Psoas muscle (tissue), 8 donors: ENCODE measurements at places on chromosomes 7 and 10.

DNA sequence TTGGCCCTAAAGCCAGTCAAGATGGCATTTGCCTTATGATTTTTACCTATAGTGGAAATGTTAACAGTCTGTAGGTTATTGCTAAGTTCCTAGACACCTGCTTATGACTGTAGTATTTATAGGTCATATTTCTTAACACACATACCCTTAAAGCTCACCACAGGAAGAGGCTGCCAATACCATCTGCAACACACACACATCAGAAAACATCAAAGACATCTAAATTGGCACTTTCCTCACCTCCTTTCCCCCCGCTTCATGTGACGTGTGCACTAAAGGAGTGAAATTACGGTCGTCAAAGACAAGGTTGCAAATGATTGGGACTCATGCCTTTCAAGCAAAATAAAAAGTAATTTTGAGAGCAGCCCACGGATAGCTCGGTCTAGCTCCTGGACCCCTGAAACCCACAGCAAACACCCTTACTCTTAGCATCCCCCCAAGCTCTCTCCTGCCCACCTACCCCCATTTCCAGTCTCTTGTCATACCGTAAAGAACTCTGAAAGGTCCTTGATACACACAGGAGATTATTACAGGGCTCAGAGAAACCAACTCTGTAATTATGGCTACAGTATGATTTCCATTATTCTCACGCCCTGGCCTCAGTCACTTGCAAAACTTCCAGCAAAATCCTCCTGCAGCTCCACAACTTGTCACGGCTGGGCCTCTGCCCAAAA lies 90.5 kb downstream of the PLXNA4 start:
- no peak for DNase-seq

DNA sequence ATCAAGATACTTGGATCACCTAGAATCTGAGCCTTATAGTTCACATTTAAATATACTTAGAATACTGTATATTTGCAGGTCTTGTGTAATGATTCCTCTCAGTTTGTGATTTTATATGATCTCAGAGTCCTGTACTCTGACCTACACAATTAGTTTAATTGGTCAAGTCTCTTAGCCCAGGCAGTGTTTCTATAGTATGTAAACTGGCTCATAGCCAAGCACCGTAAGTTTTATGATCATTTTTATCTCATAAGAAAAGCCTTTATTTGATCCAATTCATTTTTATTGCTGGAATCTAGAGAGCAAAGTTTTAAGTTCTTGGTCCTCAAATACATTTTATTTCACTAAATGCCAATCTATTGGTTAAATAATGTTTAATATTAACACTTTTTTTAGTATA lies 242.2 kb downstream of the MALRD1 start:
- DNase-seq, result no peak

GRCh38 chr10:119807960-119808697 lies 64.5 kb downstream of the MCMBP start:
- DNase-seq, result no peak

DNA sequence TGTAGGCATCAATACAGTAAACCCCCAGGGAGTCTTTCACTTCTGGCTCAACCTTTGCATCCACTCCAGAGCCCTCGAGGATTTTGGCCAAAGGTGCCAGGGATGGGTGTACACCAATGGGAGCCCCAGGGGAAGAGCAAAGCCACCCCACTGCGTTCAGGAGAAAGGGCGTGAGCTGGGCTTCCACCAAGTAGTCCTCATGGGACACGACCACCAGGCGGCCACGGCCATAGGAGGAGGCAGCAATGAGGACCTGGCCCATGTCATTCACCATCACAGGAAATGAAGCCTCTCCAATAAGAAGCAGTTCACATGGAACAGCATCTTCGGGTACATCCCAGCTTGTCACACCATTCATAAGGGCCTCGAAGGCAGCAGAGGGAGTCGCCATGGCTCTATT lies 25.8 kb downstream of the TCAF1 start:
- DNase-seq, result no peak

- no peak for DNase-seq
Observed at GRCh38 chr10:128471151-128471550, 344.9 kb upstream of the MKI67 start.

GRCh38 chr7:100854146-100854895 lies 1.8 kb downstream of the SLC12A9 start:
- no peak for DNase-seq

- DNase-seq, result no peak
Observed at GRCh38 chr7:42929449-42929848, 2.5 kb downstream of the PSMA2 start.

- DNase-seq, result no peak
Observed at GRCh38 chr10:110363572-110364411, 59.1 kb upstream of the SMNDC1 start.

GRCh38 chr10:14889318-14889717 lies 10.7 kb downstream of the SUV39H2 start:
- DNase-seq, result no peak
